ENCODE measurements at places on chromosomes 4 and X. TPM values are rescaled to one million over a fixed set of nuclear protein-coding genes. Genes with fewer than 3 reads are reported as not detected.

SLIT2 gene
- total RNA-seq, result not detected

NXF2 gene
- not detected for total RNA-seq

CXCL6 gene
- not detected for total RNA-seq

OTOP1 gene
- total RNA-seq, result not detected

TCEAL8 gene
- 38.5 TPM for total RNA-seq

FAM156B gene
- total RNA-seq, result 13.0 TPM

TCEAL3 gene
- total RNA-seq, result 4.8 TPM

CTAG2 gene
- total RNA-seq, result not detected

IL21 gene
- total RNA-seq, result 67.0 TPM

ANXA3 gene
- total RNA-seq, result not detected

SOD3 gene
- not detected for total RNA-seq

RLIM gene
- 37.5 TPM for total RNA-seq

RGN gene
- not detected for total RNA-seq

MUC7 gene
- not detected for total RNA-seq

All from activated CD4-positive, alpha-beta memory T cell treated with anti-CD3 and anti-CD28 coated beads for 36 hours (primary cell).